Stimulated activated CD4-positive, alpha-beta T cell treated with anti-CD3 and anti-CD28 coated beads, Interleukin-15, amount 100 ng/mL, for 1 hour (primary cell): ENCODE measurements at places on chromosomes 2 and 18.

- DNase-seq: no peak
Measured at GRCh38 chr2:240615396-240615795, 9.9 kb upstream of the GPR35 start.

- DNase-seq: no peak
Measured at GRCh38 chr18:62768558-62768943, 53.2 kb downstream of the PHLPP1 start.

GRCh38 chr2:9498210-9498609 lies 23.9 kb downstream of the IAH1 start:
- DNase-seq: no peak

DNA sequence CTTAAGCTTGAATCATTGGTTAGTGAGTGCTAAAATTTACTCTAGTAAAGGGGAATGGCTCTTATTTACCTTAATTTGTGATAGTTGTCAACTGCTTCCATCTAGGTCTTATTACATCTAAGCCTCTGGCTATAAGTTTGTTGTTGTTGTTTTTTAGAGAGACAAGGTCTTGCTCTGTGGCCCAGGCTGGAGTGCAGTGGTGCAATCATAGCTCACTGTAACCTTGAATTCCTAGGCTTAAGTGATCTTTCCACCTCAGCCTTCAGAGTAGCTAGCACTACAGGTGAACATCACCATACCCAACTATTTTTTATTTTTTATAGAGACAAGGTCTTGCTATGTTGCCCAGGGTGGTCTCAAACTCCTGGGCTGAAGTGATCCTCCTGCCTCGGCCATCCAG lies 6.6 kb downstream of the HADHA start:
- DNase-seq: no peak

DNA sequence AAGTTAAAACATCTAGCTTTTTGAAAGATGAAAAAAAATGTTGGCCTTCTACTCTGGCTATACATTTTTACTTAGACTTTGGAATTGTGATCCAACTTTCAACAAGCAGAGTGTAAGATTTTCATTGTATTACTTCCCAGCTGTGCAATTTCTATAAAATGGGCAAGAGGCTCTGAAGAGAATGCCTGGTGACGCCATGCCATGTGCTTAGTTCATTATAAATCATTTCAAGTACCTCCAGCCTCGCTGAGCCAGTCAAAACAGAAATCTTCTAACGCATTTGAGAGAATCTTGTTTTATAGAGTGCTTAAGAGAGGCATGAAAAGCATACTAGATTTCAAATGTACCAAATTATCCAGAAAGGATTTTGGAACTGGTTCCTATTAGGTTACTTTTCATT lies 10.1 kb upstream of the STK17B start:
- no peak for DNase-seq

- no peak for DNase-seq
Measured at GRCh38 chr2:27281442-27281841, 787 bp upstream of the TRIM54 start.

GRCh38 chr18:28109781-28110560 lies 67.0 kb downstream of the CDH2 start:
- DNase-seq: no peak

DNA sequence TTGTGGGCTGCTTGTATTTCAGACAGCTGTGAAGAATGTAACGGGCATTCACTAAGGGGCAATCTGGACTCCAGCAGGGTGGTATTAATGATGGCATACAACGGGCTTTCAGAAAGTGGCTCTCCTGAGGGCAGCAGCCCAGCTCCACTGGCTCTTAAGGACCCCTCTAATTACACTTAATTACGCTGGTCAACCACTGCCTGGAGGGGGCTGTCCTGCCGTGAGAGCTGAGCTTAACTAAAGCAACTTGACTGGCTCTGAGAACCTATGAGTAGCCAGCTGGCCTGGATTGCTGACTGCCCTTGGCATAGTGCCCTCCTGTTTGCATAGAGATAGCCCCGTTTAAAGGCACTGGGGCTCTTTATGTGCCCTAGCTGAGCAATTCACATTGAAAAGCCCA lies 3.8 kb downstream of the LIPG start:
- DNase-seq: no peak

DNA sequence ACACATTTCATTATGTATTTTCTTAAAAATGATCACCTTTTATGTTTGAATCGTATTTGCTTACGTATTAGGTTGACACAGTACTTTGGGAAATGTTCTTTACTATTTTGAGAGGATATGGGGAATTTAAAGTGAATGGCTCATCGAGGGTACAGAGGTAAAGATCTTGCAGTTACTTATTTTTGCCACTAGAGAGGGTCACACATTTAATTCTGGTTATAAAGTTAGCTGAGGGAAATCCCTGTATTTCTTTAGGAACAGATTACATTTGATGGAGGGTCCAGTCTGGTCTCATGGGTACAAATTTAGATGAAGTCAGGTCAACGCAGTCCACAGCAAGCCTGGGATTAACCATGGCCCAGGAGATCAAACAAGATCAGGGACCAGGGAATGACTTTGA lies 24.5 kb downstream of the DYNC2LI1 start:
- DNase-seq: no peak

DNA sequence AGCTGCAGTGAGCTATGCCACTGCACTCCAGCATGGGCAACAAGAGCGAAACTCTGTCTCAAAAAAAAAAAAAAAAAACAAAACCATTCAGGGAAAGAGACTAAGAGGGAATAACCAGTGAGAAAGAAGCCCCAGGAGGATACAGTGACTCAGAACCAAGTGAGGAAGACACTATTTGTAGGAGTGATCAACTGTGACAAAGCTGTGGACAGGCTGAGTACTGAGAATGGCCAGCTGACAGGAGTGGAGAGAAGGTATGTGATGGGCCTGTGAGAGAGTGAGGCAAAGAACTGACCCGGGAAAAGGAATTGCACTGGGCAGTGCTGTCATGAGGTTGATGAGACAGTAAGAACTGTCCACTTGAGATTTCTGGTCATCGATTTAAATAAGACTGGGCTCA lies 6.7 kb upstream of the LCT start:
- no peak for DNase-seq

DNA sequence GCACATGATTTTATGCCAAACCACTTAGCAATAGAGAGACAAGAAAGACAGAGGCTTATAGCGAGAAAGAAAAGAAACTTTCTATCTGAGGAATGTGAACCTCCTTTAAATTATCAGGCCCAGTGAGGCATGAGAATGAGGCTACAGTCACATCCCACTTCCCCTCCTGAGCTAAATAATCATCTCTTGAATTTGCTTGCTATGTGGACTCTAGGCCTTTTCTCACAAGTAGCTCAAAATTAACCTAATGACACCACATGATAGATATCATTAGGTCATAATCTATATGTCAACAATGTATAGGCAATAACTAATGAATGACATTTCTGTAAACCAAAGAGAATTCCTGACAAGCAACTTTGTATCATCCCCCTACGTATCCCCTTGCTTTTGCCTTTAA lies 301.5 kb upstream of the MGAT5 start:
- no peak for DNase-seq

- no peak for DNase-seq
Measured at GRCh38 chr2:60335533-60336237, 217.8 kb downstream of the BCL11A start.

DNA sequence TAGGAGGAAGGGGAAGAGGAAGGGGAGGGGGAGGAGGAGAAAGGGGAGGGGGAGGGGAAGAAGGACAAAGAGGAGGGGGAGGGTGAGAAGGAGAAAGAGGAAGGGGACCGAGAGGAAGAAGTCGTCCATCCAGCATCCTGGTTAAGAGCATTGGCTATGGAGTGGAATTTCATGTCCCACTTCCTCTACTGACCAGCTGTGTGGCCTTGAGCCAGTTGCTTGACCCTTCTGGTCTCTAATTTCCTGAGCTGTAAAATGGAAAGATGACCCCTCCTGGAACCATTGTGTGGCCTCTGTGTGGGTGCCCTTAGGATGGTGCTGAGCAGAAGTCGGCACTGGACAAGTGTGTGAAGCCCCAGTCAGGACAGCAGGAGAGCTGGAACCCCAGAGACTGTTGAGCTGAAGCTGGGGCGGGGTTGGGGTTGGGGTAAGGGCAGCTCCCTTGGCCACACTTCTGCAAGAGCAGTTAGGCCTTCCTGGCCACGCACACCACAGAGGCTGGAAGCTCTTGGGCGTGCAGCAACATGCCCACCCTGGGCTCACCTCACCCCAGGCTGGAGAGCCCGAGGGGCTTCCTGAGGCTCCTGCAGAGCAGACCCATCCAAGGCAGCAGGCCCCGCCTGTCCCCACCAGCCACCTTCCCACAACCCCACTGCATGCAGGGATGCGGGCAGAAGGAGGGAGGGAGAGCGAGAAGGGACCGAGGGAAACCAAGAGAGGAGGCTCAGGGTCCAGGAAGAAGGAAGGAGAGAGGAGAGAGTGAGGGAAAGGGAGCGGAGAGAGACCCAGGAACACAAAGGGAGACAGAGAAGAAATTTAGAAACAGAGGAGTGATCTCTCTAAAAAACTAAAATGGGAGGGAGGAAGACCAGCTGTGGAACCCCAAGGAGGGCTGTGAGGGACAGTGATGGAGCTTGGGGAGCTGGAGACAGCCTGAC lies 16.2 kb downstream of the ADRA2B start:
- no peak for DNase-seq

DNA sequence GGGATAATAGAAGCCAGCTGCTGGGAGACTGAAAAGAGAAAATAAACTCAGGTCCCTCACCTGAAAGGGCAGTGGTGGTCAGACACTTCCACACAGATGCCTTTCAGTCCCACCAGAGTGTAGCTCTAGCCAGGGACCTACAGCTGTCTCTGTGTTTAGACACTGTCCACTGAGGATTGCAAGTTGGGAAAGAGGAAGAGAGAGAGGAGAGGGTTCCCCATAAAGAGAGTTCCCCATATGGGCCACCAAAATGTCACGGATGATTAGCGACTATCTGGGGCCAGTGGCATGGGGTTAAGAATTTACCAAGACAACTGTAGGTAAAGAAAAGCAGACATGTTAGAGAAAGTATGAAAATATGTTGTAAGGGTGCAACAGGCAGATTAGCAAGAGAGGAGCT lies 36.7 kb upstream of the SKA1 start:
- no peak for DNase-seq

DNA sequence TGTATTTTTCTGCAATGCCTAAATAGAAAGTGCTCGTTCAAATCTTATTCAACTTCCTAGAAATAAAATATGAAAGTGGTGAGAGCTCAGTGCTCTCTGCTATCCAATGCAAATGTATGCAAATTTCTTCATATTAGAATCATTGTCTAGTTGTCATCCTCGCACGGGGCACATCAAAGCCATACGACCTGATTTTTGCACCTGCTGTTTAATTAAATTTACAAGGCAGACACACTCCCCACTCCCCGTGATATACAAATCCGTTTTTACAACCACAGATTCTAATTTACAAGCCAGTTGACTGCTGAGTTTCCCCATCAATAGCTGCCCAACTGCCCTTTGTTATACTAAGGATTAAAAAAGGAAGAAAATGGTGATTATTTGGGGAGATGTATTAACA lies 284.6 kb downstream of the RNF144A start:
- no peak for DNase-seq

DNA sequence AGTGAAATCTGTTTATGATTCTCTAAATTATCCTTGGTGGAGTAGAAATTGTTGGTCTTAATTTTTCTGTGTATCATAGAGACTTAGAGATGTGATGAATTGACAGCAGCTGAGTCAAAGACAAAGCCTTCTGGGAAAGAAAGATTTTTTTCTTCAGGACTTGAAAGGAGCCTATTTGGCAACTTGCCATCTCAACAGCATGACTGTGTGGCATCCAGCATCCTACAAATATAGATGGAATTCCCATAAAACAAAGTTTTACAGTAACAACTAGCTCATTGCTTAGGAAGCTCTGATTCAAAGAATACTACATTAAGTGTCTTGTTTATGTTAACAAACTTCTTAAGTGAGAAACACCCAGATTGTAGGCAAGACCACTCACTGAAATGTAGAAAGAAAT lies 79.2 kb upstream of the SETBP1 start:
- DNase-seq: no peak

GRCh38 chr2:211408483-211408891 lies 852.1 kb downstream of the CPS1 start:
- DNase-seq: no peak

DNA sequence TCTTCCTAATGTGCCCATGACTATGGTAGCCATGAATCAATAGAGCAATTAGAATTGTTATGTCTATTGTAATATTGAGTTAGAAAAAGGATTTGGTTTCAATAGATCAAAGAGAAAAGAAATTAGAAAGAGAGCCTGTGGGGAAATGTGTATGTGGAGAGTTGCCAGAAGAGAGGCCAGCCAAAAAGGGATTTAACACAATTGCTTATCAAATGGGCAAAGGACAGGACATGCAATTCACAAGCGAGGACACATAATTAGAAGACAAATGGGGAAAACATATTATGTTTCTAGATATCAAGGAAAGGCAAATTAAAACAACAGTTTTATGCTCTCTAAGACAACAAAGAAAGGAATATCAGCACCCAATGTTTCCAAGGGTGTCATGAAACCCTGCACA lies 403.2 kb upstream of the KLHL29 start:
- DNase-seq: no peak

GRCh38 chr2:53842891-53843290 lies 16.9 kb downstream of the GPR75 start:
- no peak for DNase-seq

DNA sequence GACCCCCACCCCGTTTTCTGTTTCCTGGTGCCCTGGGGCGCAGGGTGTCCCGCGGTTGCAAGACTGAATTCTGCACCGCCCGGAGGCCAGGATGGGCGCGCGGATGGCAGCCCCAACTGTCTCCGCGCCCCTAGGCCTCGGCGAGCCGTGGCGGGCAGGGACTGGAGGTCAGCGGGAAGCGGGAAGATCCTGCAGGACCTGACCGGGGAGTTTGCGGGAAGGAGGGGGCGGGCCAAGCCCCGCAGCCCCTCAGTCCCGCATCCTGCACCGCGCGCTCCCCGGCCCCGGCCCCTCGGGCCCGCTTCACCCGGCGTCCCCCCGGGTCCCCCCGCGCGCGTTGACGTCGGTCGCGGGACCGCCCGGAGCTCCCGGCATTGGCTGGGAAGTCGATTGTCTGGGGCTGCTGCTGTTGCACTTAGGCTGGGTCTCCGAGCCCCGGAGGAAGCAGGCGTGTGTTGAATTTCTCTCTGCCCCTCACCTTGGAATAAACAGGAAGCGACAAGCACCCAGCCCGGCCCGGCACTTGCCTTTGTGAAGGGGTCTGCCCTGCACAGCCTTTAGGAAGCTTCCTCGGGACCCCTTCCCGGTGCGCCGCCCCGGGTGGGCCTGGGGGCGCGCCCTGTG lies at the start of gene LDLRAD4:
TSS of gene LDLRAD4 (plus strand) at position 393 of the 624 bp plus-strand sequence.
- DNase-seq: peak; percentile 16

DNA sequence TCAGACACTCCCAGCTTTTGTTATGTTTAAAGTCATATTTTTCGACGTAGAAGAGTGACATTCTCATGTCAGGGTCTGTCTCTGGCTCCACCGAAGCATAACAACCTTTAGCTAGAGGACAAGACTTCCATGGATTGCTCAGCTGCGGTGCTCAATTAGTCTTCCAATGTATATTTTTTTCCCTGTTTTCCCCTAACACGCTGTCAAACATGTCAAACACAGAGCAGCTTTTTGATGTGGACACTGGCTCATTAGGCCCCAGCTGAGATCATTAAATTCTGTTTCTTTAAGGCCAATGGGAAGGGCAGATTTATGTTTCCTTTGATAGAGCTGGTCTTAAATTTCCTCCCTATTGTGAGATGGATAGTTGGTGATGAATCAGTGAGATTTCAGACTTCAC lies 525.4 kb downstream of the PIK3C3 start:
- no peak for DNase-seq
